ENCODE measurements at places on chromosomes 11 and 22. TPM values are rescaled to one million over a fixed set of nuclear protein-coding genes. Genes with fewer than 3 reads are reported as not detected.

Gene NF2
- total RNA-seq, result 41.2 TPM

Gene GPR83
- not detected for total RNA-seq

Gene FAM180B
- total RNA-seq, result 0.27 TPM

Gene DYNC2H1
- total RNA-seq, result 7.3 TPM

Gene PNPLA3
- total RNA-seq, result not detected

Data from thoracic aorta (tissue), 2 donors.